Aorta (tissue), 5 donors: ENCODE measurements at places on chromosomes 13 and 19. TPM values are rescaled to one million over a fixed set of nuclear protein-coding genes. Genes with fewer than 3 reads are reported as not detected.

DNA sequence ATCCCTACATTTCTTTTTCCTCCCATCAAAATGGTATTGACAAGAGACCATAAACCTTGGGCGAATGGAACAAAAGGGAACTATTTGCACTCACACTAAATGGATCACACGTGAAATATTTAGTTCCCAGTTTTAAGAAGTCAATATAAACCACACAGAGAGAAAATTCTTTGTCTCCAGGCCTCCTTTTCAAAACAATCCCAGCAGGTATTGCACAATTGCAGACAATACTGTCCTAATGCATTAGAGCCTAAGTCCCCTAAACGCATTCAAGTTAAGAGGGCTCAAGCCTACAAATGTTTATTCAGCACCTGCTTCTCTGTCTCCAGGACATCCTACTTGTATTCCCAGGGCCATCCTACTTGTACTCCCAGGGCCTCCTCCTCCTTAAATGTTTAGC lies 1.3 kb upstream of the B3GLCT start:
- no peak overlapping the region for H3K27ac ChIP-seq
- H3K4me1 ChIP-seq = no peaks in the 10 kb centered on the region
- H3K27me3 ChIP-seq = no peaks in the 10 kb centered on the region
- no peak overlapping the region for H3K4me3 ChIP-seq

DNA sequence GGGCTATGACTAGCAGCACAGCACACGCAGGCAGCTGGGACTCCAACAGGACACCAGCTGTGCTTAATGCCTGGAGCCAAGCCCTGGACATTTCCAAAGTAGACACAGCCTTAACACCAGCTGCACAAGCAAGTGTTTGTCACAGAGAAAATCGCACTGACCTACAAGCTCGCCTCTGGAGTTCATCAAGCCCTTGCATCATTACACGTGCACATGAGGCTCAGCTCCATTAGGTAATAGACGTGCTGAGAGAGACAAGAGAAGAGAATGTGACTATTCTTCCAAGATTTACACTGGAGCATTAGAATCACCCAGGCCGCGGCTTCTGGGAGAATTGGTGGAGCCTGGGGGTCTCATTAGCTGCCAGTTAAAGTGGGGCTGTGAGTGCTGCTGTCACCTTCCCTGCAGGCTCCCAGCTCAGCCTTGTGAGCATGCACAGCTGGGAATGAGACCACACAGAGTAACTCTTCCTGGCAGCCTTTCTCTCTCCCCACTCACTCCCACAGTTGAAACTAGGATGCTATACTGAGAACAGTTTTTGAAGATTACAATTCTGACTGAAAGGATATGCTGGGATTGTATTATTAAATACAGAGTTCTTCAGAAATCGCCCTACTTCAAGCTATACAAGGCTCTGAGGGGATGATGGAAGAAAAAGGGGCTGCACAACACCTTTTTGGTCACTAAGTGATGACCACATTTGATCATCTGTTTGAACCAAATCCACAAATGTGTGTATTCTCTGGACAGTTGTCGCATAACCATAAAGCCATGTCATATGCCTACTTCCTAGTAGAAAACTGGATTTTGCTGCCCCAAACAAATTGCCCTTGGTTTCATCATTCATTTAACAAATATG lies 10.5 kb downstream of the STOML3 start:
- H3K36me3 ChIP-seq = no peaks in the 10 kb centered on the region
- H3K4me1 ChIP-seq = no peaks in the 10 kb centered on the region
- no peaks in the 10 kb centered on the region for H3K27me3 ChIP-seq
- H3K4me3 ChIP-seq = no peak overlapping the region
- H3K27ac ChIP-seq = no peak overlapping the region

DNA sequence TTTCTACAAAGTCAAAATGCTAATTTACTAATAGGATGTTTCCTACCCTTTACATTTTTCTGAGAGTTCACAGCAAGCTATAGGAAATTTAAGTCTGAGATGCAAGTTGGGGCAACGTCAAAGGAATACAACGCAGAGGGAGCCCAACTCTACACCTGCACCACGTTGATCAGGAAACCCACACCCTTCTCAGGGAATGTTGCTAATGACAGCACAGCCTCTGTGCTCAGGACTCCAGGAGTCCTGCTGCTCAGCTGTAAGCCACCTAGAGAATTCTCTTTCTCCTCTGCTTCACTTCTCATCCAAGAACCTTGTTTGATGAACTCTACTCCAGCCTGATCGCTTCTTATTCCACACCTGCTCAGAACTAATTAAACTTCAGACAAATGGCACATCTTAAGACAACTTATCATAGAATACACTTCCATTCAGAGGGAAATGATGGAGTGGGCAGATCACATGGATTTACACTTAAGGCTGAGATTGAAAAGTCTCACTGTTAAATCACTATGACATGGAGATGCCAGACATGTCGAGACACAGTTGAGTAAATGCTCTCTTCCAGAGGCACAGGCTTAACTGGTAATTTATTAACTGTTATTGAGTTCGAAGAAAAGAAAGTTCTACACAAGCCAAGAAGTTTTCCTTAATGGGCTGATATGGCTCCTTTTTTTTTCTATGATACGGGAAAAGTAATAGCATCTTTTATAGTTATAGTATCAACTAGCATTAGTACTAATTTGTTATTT lies 811.6 kb upstream of the ARGLU1 start:
- no peak for DNase-seq
- H3K4me1 ChIP-seq = no peaks in the 10 kb centered on the region
- H3K36me3 ChIP-seq = no peaks in the 10 kb centered on the region
- H3K27ac ChIP-seq = no peak overlapping the region
- no peak overlapping the region for H3K4me3 ChIP-seq

- no peaks in the 10 kb centered on the region for H3K4me1 ChIP-seq
- DNase-seq = no peak
- no peaks in the 10 kb centered on the region for H3K27me3 ChIP-seq
- H3K36me3 ChIP-seq = no peaks in the 10 kb centered on the region
These were observed 935 bp downstream of the LRP3 start for GRCh38 chr19:33194886-33195644.

DNA sequence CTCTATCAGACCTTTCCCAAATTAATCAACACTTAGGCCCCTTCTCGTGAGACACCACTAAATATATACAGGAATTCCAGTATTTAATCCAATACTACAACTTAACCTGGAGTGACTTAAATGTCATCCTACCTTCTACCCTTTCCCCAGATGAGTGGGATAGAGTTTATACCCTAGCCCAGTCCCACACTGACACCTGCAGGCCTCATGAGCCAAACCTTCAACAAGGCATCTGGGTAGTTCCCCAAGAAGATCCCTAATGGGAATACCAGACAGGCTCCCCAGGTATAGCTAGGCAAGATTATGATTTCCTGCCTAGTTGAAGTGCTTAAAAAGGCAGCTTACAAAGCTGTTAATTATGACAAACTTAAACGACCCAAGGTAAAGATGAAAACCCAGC lies 15.9 kb downstream of the ZNF83 start:
- DNase-seq = no peak
- no peak overlapping the region for H3K4me3 ChIP-seq
- no peaks in the 10 kb centered on the region for H3K4me1 ChIP-seq
- peaks cover 4% of the 10 kb centered on the region for H3K36me3 ChIP-seq

GRCh38 chr19:15740785-15741184 lies 3.0 kb downstream of the OR10H3 start:
- no peaks in the 10 kb centered on the region for H3K36me3 ChIP-seq
- H3K27me3 ChIP-seq = no peaks in the 10 kb centered on the region
- H3K27ac ChIP-seq = no peak overlapping the region
- H3K4me1 ChIP-seq = no peaks in the 10 kb centered on the region
- H3K4me3 ChIP-seq = no peak overlapping the region

- H3K27me3 ChIP-seq = no peaks in the 10 kb centered on the region
- no peaks in the 10 kb centered on the region for H3K36me3 ChIP-seq
- no peak for DNase-seq
- no peak overlapping the region for H3K4me3 ChIP-seq
These were observed 8.8 kb upstream of the CLPP start for GRCh38 chr19:6352381-6353165.

DNA sequence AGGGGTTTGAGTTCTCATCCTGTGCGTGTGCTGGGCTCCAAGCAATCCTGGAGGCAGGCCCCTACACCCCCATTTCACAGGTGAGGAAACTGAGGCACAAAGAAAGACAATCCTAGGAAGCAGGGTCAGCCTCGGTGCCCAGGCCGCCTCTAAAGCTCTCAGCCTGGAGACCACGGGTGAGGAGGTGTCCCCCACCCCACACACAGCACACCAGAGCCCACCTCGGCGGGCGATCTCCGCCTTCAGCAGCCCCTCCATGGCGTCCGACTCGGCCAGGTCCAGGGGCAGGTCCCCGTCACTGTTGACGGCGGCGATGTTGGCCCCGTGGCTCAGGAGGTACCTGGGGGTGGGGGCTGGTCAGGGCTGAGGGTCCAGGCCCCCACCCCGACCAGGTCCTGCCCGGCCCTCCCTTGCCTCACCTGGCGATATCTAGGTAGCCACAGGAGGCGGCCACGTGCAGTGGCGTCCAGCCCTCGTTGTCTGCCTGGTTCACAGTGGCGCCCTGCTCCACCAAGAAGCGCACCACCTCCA lies 5.1 kb downstream of the PPP1R12C start:
- no peak for DNase-seq
- H3K36me3 ChIP-seq = no peaks in the 10 kb centered on the region
- H3K27ac ChIP-seq = no peak overlapping the region

- H3K4me1 ChIP-seq = no peaks in the 10 kb centered on the region
- H3K36me3 ChIP-seq = no peaks in the 10 kb centered on the region
- no peaks in the 10 kb centered on the region for H3K27me3 ChIP-seq
- H3K27ac ChIP-seq = no peak overlapping the region
These were observed 1.3 kb downstream of the CSNK1G2 start for GRCh38 chr19:1942078-1942933.

DNA sequence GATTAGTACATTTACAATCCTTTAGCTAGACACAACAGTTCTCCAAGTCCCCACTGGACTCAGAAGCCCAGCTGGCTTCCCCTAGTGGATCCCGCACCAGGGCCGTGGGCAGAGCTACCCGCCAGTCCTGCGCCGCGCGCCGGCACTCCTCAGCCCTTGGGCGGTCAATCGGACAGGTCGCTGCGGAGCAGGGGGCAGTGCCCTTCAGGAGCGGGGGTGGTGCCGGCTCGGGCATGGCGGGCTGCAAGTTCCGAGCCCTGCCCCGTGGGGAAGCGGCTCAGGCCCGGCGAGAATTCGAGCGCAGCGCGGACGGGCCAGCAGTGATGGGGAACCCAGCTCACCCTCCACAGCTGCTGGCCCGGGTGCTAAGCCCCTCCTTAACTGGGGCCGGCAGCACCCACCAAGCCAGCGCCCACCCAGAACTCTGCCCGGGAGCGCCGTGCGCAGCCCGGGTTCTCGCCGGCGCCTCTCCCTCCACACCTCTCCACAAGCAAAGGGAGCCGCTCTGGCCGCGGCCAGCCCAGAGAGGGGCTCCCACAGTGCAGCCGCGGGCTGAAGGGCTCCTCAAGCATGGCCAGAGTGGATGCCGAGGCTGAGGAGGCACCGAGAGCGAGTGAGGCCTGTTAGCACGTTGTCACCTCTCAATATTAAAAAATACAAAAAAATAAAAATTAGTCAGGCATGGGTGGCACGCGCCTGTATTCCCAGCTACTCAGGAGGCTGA lies 12.9 kb downstream of the EBPL start:
- no peaks in the 10 kb centered on the region for H3K27me3 ChIP-seq
- no peak for DNase-seq
- no peaks in the 10 kb centered on the region for H3K4me1 ChIP-seq
- H3K4me3 ChIP-seq = no peak overlapping the region
- no peaks in the 10 kb centered on the region for H3K36me3 ChIP-seq

- no peak for DNase-seq
- no peaks in the 10 kb centered on the region for H3K36me3 ChIP-seq
- no peak overlapping the region for H3K4me3 ChIP-seq
These were observed 212.0 kb upstream of the SPRY2 start for GRCh38 chr13:80552851-80553440.

DNA sequence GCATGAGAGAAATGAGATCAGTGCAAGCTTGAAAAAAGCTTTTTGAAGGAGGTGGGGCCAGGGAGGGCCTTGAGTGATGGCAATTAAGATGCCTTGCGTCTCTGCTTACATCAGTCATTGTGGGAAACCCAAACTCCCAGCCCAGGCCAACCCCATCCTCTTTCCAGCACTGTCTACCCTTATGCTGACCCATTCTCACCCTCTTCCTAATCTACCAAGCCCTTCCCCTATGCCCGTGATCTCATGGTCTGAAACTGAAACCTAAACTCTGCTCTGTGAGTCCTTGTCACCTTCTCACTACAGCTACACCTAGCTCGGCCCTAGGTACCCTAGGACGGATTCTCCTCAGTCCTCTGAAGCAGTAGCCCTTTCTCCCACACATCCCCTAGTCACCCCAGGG lies 36.0 kb upstream of the SERP2 start:
- no peak overlapping the region for H3K4me3 ChIP-seq
- H3K36me3 ChIP-seq = no peaks in the 10 kb centered on the region
- H3K27me3 ChIP-seq = peaks cover 2% of the 10 kb centered on the region
- H3K27ac ChIP-seq = no peak overlapping the region

DNA sequence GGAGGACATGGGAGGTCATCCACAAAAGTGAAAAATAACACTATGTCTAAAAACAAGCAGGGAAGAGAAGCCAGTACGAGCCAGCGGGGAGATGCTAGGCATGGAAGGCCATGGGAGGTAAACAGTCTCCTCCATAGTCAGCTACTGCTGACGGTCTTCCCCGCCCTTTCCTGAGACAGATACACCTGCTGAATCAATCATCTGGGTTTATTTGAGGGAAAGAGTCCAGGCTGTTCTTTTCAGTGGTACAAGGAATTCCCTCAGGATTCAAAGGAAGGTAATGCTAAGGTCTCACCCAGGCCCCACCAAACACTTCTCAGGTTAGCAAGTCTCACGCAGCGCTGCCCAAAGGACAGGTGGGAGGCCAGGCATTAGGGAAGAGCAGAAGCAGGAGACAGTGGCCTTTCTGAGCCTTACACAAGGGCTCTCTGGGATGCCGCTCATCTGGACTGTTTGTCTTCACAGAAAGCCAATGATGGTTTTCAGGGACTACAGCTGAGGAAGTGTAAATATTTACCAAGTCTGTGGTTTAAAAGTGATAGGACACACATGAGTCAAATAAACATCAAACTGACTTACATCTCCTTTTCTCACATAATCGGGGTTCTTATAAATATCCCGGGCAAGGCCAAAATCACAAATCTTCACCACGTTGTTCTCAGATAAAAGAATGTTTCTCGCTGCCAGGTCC lies 173.9 kb downstream of the FLT1 start:
- H3K36me3 ChIP-seq = no peaks in the 10 kb centered on the region
- no peaks in the 10 kb centered on the region for H3K4me1 ChIP-seq
- no peak overlapping the region for H3K4me3 ChIP-seq
- H3K27ac ChIP-seq = no peak overlapping the region
- H3K27me3 ChIP-seq = no peaks in the 10 kb centered on the region

GRCh38 chr19:670609-671075 lies 5.5 kb upstream of the FSTL3 start:
- no peak overlapping the region for H3K4me3 ChIP-seq
- no peak for DNase-seq
- H3K4me1 ChIP-seq = no peaks in the 10 kb centered on the region
- no peaks in the 10 kb centered on the region for H3K36me3 ChIP-seq
- H3K27me3 ChIP-seq = no peaks in the 10 kb centered on the region

LGALS7 gene
- not detected for total RNA-seq

C19orf81 gene
- total RNA-seq = not detected

MATK gene
- total RNA-seq = 2.0 TPM

FAM174C gene
- total RNA-seq = 21.9 TPM

USF2 gene
- 107 TPM for total RNA-seq

ADGRE3 gene
- total RNA-seq = not detected
